Stimulated activated CD4-positive, alpha-beta T cell treated with anti-CD3 and anti-CD28 coated beads, Interleukin-2, amount 100 ng/mL, for 48 hours (primary cell): ENCODE measurements at places on chromosomes 7 and 10.

GRCh38 chr7:114574384-114574783, 159.8 kb downstream of the FOXP2 start:
- no peak for DNase-seq

DNA sequence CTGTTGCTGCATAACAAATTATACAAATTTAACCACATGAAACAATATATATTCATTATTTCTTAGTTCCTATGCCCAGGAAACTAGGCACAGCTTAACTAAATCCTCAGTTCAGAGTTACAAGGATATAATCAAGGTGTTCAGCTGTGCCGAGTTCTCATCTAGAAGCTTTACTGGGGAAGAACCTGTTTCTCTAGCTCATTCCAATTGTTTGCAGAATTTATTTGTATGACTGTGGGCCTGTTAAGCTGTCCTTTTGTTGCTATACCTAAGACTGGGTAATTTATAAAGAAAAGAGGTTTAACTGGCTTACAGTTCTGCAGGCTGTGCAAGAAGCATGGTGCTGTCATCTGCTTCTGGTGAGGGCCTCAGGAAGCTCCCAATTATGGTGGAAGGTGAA, 21.8 kb upstream of the MDFIC start:
- no peak for DNase-seq

- no peak for DNase-seq
These were observed 560.5 kb upstream of the MKI67 start for GRCh38 chr10:128686630-128687278.

GRCh38 chr10:119358152-119358512, 150.8 kb downstream of the GRK5 start:
- DNase-seq, result no peak

GRCh38 chr10:88292185-88292514, 291.0 kb downstream of the RNLS start:
- DNase-seq, result no peak

GRCh38 chr10:125055446-125055845, 104.9 kb downstream of the CTBP2 start:
- DNase-seq, result no peak

- DNase-seq, result no peak
These were observed 284.5 kb upstream of the SEMA3D start for GRCh38 chr7:85471307-85471706.

- no peak for DNase-seq
These were observed 718.9 kb downstream of the GRID1 start for GRCh38 chr10:85647741-85648140.

GRCh38 chr10:70578371-70578947, 24.1 kb downstream of the PRF1 start:
- peak; percentile 57 for DNase-seq

- no peak for DNase-seq
These were observed 133.1 kb downstream of the SNX13 start for GRCh38 chr7:17807242-17807641.

- no peak for DNase-seq
These were observed 123.1 kb downstream of the POLR1F start for GRCh38 chr7:19585761-19586160.

- no peak for DNase-seq
These were observed 247.4 kb downstream of the SEMA3D start for GRCh38 chr7:84939442-84939841.

GRCh38 chr10:14468726-14469125, 138.0 kb upstream of the FRMD4A start:
- no peak for DNase-seq

DNA sequence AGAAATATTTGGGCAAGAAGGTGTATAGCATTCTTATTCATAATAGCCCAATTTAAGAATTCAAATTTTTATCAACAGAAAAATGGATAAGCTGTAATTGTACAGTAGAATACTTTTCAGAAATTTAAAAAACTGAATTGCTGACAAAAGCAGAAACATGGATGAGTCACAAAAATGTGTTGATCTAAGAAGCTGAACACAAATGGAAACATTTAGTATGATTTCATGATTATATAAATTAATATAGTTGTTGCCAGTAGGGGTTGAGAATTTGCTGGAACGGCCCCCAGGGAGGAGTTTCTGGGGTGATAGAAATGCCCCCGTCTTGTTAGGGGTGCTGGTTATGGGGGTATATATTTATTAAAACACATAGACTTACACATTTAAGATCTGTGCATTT, 179.1 kb downstream of the KLF6 start:
- DNase-seq, result no peak

- DNase-seq, result no peak
These were observed 134.3 kb downstream of the VIPR2 start for GRCh38 chr7:159010411-159010810.

DNA sequence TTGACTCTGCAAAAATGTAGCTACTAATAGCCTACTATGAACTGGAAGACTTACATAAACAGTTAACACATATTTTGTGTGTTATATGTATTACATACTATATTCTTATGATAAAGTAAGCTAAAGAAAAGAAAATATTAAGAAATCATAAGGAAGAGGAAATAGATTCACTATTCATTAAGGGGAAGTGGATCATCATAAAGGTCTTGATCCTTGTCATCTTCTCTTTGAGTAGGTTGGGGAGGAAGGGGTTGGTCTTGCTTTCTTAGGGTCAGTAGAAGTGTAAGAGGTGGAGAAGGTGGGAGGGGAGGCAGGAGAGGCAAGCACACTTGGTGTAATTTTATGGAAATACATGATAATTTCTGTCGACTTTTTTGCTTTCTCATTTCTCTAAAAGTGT, 81.3 kb downstream of the NAMPT start:
- DNase-seq, result no peak

DNA sequence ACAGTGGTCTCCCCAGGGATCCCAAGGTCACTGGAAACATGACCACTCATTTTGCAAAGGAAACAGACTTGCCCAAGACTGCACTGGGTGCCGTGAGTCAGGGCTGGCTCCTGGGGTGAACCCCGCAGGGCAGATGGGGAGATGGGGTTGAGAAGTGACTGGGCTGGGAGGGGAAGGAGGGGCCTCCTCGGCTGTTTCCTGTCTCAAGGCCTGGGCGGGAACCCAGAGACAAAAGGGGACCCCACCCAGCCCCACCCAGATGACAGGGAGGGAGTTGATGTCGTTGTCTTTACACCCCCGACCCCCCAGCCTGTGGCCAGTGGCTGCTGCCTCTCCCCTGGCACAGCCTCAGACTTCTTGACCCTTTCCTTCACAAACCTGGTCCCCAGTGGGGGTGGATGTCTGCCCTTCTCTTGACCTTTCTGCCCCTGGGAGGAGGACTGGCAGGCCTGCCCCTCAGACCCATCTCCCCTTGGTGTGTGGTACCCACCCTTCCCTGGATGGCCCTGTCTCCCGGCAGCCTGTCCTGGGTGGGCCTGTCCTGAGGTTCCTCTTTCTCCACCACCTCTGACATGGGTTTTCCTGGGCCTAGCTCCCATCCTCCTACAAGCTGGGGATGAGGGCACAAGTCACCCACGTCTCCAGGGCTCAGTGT, 1.4 kb downstream of the MYO1G start:
- peak; percentile 72 for DNase-seq

DNA sequence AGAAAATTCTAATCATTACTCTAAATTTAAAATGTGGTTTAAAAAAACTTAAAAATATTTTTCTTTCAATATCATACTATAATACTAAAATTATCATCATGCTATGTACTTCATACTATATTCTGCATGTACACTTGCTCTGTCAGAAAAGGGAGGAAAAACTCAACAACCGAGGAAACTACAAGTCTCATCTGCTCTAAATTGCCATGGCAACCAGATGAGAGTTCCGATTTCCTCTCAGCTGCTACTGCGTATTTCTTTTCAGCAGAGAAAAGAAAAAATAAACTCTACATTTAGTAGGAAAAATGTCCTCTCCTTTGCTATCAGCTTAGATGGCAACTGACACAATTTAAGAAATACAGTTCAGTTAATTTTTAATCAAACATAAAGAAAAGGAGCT, 178.9 kb downstream of the SRPK2 start:
- no peak for DNase-seq

- no peak for DNase-seq
These were observed 55.9 kb downstream of the RNLS start for GRCh38 chr10:88527245-88527644.

DNA sequence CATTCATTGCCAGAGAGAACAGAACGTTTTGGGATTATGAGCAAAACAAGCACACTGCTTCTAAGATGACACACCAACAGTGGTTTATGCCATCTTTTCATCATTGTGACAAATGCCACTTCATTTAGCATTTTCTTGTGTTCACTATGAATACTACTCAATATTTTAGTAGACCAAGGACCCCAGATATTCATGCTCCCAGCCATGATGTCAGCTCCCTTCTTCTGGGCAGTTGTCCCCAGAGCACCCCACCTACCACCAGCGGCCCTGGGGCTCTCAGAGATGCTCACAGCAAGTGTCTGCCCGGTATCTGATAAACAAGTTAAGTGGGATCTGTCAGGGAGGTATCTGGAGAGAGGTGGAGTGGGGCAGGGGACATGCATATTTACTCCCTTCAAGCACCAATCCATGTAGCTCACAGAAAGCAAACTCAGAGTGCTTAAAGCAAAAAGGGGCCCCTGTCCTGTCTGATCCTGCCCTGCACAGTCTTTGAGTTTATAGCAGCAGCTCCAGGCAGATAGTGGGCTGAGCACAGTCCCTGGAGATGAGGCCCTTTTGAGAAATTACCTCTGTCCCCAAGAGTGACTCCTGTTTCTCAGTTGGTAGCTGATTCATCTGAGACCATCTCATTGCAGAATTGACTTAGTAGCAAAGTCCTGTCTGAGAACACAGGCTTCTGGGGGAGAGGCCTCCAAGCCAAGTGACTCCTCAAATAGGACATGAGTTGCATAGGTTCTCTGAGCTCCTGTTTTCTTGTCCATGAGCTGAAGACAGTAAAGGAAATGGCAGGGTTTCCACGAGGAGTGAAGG, 281.8 kb upstream of the KLF6 start:
- no peak for DNase-seq

DNA sequence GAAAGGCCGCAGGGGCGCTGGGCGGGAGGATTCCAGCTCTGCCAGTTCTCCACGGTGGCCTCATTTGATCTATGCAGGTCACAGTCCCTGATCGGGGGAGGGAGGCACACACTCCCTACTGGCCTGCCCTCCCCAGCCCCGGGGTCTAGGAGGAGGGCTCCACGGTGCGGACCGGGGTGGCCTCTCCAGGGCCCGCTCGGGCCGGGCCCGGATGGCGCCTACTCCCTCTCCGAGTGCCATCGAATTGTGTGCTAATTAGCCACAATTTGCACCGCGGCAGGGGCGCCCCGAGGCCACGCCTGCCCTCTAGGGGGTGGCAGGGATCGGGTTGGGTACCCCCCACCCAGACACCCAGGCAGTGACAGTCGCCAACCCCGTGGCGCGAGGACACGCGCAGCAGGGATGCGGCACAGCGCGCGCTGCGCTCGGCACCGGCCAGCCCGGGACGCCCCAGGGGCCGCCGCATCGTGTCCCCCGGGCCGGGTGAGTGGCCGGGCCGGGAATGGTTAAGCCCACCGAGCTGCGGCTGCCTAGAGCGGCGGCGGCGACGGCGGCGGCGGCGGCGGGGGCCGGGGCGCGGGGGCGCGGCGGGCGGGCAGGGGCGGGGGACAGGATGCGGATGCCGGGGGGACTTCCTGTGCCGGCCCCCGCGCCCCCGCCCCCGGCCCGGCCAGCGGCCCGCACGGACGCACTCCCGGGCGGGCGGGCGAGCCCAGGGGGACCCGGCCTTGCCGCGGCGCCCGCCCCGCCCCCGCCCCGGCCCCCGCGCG, at the start of gene ZNF853:
ZNF853 (plus strand) TSS at position 658 of the 770 bp plus-strand sequence. CDS start 565 bp downstream, outside the sequence.
- no peak for DNase-seq

DNA sequence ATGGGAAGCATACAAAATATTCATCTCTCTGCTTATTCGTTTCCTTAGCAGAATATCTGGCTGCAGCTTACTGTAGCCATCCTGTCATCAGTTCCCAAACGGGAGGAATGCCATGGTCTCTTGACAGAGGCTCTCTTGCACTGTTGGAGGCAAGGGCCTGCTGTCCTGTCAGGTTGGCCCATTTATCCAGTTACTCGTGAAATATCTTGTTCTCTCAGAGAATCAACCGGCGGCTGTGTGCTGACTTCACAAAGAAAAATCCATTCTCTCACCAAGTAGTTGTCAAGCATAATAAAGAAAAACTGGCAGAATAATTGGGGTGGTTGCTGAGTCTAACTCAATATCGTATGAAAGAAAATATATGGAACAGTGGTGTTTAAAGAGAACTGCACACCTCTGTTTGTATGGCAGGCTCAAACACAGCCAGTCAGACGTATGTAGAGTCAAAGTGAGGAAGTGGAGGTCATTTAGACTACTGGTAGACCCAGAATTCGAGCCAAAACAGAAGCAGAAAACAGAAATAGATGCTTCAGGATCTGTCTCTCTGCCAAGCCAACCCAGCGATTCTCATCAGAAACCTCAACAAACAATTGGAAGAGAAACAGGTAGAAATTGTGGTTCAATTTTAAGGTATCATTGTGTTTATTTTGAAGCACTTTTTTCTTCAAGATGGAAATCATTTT, 349.2 kb upstream of the PRKCQ start:
- no peak for DNase-seq

DNA sequence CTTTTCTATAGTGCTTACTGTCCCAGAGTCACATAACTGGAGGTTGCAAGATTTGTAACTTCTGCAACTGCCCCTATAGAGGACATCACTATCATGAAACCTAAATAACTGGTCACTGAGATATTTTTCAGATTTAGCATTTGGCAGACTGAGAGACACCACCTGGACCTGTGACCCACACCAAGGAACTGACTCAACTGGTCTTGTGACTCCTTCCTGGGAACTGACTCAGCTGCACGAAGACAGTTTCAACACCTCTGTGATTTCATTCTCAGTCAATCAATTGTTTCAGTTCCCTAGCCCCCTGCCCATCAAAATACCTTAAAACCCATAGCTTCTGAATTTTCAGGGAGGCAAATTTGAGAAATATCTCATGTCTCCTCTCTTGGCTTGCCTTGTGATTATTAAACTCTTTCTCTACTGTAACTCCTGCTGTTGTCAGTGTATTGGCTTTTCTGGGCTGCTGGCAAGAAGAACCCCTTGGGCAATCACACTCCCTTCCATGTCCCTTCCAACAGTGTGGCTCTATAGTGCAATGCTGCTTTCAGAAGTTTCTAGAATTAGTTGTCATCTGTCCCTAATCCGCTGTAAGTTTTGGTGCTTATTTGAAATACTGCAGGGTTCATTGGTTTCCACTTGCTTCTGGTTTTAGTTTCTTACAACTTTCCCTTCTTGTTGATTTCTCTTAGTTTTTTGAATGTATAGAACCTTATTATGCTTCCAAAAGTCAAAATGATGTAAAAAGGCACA, 127.8 kb upstream of the ADCY1 start:
- no peak for DNase-seq

GRCh38 chr7:47714669-47715607, 133.0 kb upstream of the TNS3 start:
- DNase-seq, result no peak

DNA sequence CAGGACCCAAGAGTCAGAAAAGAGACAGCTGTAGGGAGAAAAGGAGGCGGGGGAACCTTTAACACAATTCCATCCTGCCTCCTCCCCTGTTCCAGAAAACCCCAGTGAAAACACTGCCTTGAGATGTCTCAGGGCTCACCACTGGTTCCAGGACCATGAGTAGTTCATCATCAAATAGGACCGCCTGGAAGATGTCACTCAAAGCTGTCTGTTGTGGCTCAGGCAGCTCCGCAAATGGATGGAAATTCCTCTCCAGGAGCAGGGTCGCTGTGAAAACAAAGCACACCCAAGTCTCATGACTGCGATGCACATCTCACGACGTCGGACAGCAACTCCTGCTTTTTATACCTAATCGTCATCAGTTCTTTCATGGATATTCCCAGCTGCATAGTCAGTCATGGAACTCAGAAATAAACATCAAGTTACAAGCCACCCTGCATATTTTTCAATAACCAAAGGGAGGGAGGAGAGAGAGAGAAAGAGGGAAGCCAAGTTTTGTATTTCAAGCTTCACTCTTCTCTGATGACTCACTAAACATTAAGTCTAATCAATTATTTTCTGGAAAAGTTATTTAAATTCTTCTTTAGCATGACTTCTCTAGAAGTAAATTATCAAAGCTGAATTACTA, 49.2 kb downstream of the GSDME start:
- no peak for DNase-seq
